ENCODE measurements at places on chromosomes 7 and 10.

DNA sequence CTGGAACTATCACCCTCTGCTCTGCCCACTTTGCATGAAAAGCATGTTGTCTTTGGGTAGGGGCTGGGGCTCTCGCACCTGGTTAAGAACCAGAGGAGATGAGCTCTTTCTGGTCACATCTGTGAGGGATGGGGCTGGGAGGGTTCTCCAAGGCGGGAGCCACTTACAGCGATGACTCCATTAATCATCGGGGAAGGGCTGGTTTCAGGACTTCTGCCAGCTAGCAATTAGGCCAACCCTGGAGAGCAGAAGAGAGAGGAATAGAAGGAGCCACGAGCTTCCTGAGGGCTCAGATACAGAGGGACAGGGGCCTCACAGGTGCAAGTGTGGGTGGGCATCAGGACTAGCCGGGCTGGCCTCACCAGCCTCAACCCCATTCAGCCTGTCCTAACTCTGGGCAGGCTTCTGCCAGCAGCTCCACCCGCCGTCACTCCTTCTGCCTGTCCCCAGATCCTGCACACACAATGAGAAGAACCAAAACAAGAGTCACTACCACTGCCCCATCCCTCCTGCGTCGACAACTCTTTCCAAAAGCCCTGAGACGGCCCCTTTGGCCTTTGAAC is 8.4 kb downstream of the AQP1 start:
- no peak for DNase-seq

DNA sequence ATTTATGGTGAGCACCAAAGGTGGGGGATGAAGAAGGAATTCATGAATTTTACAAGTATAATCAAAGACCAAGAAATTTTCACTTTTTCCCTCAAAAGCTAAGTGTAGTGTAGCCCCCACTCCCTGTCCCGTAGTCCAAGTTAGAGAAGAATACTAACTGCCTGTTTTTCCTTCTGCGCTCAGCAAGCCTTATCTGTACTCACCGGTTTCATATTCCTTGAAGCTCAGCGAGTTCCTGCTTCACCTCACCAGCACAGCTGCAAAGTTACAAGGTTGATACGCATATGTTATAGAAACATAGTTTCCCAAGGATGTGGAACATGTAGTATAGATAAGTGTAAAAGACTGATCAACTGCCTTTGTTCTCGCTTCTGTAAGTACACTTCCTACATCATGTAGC is 16.0 kb upstream of the ZNF33B start:
- no peak for DNase-seq

DNA sequence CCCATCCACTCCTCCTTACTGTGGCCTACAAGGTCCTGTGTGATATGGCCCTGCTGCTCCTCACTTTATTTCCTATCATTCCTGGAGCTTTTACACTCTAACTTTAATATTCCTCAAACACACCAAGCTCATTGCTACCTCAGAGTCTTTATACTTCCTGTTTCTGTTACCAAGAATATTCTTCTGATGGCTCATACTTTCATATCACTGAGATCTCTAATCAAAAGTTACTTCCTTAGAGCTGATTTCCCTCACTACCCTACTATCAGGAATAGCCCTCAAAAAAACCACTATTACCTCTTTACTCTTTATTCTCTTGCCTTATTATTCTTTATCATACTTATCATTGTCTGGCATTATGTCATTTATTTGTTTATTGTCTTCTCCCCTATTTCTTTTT is 5.8 kb upstream of the PPP3CB start:
- no peak for DNase-seq

DNA sequence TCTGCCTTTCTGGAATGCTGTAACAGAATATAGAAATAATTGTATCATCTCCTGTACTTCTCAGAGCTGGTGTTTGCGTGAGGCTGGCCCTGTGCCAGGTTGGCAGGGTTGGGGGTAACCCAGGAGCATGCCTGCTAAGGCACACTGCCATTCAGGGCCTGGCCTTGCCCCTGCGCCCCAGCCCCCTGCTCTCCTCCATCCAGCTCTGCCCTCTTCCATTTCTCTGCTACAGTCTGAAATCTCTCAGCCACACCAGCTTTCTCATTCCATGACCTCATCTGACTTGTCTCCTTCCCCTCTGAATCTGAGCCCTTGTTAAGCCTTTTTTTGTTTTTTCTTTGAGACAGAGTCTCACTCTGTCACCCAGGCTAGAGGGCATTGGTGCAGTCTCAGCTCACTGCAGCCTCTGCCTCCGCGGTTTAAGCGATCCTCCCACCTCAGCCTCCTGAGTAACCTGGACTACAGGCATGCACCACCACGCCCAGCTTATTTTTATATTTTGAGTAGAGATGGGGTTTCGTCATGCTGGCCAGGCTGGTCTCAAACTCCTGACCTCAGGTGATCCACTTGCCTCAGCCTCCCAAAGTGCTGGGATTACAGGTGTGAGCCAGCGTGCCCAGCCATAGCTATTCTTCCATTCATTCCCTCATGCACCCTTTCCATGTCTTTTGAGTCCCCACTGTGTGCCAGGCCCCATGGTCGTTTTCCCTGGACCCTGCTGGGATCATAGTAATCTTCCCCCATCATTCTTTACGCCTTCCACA is 206.8 kb downstream of the CUX1 start:
- DNase-seq: no peak

GRCh38 chr10:113916053-113916452 is 61.6 kb downstream of the NHLRC2 start:
- no peak for DNase-seq

- DNase-seq: no peak
Observed at GRCh38 chr7:17743316-17743715, 197.0 kb downstream of the SNX13 start.

DNA sequence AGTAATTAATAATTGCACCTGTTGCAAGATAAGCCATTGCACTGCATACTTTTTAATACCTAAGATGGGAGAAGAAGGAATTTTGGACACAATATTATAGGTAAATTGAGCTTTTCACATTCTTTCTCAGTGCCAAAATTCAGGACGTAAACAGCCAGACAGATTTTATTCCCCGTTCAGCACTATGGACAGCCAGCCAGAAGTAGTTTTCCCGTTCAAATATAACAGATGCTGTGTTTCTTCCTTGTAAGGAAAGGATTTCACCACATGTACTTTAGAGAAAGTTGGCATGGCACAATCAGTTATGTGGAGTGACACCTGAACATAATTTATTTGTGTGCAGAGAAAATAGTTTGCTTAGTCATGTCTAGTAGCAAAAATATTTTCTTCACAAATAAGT is 34.8 kb downstream of the SEMA3E start:
- no peak for DNase-seq

DNA sequence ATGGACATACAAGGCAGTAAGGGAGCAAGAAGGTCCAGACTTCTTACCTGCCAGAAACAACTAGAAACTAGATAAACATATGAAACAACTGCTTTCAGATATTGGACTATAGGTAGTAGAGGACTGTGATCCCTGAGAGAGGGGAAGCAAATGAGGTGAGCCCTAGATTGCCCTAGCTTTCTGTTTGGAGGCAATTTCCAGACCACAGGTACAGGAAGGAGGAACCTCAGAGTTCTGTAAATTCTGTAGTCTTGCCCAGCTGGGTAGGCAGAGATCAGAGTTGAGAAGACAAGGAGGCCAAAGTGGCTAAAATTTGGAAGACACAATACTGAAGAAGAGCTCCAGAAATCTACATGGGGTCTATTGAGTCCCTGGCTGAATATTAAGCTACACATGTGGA is 21.0 kb downstream of the CDK6 start:
- DNase-seq: no peak

DNA sequence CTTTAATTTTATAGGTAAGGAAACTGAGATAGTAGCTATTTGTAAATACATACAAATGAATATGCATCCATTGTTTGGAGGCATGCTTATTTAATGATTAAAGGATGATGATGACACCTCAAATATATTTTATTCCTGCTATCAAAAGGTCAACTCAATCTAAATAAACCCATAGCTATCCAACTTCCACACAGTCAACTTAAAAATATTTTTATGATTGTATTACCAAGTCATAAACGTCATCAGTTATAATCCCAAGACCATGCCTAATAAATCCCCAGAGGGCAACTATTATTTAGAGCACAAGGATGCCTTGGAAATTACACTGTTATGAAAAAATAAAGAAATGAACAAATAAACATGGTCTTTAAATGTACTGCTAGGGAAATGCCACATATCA is 102.1 kb downstream of the MPP7 start:
- DNase-seq: no peak

- DNase-seq: no peak
Observed at GRCh38 chr10:77608281-77608680, 29.3 kb downstream of the KCNMA1 start.

GRCh38 chr7:54917613-54918391 is 101.0 kb upstream of the EGFR start:
- no peak for DNase-seq

- DNase-seq: peak; percentile 28
Observed at GRCh38 chr10:110498982-110499795, 1.5 kb downstream of the DUSP5 start.

- DNase-seq: no peak
Observed at GRCh38 chr10:23402856-23403255, 36.0 kb upstream of the OTUD1 start.

DNA sequence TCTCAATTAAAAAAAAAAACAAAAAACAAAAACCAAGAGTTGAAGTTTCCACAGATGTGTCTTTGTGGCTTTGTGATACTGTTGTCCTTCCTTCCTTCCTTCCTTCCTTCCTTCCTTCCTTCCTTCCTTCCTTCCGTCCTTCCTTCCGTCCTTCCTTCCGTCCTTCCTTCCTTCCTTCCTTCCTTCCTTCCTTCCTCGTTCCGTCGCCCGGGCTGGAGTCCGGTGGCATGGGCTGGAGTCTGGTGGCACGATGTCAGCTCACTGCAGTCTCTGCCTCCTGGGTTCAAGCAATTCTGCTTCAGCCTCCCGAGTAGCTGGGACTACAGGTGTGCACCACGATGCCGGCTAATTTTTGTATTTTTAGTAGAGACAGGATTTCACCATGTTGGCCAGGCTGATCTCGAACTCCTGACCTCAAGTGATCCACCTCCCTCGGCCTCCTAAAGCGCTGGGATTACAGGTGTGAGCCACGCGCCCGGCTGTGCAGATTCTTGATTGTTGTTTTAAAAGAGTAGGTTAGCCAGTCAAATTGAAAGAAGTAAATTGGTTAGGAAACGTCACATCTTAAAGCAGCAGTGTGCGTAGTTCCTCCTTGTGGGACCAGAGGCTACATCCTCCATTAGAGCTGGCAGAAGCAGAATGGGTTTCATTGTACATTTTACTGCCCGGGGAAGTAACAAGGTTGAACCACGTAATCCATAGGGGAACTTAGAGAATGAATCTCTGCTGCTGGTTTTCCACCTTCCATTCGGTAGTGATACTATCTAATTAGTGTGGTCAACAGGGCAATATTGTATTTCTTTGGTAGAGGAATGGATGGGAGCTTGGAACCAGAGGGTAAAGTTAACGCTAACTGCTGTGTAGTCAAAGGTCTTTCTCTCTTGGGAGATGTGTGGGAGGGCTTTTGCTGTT is 20.6 kb downstream of the DNAJB6 start:
- no peak for DNase-seq

- no peak for DNase-seq
Observed at GRCh38 chr10:85673270-85673669, 693.3 kb downstream of the GRID1 start.

DNA sequence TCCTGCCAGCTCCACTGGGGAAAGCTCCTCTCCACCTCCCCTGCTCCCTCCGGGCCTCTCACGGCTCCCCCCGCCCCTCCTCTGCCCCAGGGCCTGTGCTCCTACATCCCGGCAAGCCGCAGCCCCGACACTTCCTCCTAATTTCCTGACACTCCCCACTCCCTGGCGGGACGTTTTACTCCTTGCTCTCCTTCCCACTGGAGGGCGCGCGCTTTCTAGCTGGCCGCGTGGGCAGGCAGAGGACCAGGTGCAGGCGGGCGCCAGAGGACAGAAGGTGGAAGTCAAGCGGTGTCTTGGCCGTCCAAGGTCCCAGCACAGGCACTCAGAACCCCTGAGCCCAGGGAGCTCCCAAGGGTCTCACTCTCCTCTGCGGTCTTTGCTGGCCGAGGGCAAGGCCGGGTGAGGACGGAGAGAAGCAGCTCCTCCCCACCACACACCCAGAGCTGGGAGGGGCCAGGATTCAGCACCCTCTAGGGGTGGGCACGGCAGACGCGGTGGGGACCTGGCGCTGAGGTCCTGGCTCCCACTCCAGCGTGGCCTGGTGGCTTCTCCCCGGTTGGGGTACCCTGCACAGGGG is 19.1 kb downstream of the ADAM8 start:
- no peak for DNase-seq

DNA sequence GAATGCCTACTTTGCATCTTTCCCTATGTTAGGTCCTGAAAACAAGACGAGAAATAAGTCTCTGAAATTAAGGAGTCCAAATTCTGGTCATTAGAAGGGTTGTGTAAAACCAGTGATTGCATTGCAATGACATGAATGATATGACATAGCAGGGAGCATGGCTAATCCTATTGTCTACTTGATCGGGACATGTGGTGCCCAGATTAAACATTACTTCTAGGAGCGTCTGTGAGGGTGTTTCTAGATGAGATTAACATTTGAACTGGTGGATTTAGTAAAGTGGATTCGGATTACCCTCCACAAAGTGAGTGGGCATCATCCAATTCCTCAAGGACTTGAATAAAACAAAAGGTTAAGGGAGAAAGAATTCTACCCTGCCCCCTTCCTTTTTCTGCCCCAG is 434.9 kb upstream of the KLF6 start:
- DNase-seq: no peak
